Substantia nigra (tissue), 51 donors: ENCODE measurements at places on chromosomes 7 and 10.

DNA sequence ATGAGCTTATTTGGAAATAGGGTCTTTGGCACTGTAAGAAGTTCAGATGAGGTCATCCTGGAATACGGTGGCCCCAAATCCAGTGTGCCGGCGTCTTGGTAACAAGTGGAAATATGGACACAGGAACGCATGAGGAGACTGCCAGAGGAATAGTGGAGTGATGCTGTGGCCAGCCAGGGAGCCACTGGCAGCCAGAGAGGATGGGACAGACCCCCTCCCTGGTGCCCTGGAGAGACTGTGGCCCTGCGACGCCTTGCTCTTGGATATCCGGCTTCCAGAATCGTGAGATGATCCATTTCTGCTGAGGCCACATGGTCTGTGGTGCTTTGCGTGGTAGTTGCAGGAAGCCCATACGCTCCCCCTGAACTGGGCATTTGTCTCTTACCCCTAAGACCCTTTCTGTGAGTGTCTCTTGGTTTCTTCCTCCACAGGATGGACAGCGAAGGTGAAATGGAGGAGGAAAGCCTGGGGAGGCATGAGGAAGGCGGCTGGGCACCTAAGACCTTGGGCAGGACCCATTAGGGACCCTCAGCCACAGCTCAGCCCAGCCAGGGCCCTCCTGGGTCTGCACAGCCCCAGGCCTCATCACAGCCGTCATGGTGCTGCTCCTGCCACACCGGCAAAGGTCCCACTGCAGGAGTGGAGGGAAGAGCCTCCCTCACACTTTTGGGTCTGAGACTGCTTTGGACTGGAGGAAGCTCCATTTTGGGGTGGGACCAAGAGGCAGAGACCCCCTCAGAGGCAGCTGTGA, 53.6 kb downstream of the INSIG1 start:
- no peak for DNase-seq

GRCh38 chr7:32616625-32617024, 121.3 kb downstream of the AVL9 start:
- DNase-seq: no peak

GRCh38 chr10:35792291-35792690, 150.2 kb upstream of the FZD8 start:
- no peak for DNase-seq

GRCh38 chr7:44322631-44323363, 2.6 kb downstream of the CAMK2B start:
- DNase-seq: no peak

- no peak for DNase-seq
These were observed 1.5 kb downstream of the PCOLCE start for GRCh38 chr7:100603726-100604027.

DNA sequence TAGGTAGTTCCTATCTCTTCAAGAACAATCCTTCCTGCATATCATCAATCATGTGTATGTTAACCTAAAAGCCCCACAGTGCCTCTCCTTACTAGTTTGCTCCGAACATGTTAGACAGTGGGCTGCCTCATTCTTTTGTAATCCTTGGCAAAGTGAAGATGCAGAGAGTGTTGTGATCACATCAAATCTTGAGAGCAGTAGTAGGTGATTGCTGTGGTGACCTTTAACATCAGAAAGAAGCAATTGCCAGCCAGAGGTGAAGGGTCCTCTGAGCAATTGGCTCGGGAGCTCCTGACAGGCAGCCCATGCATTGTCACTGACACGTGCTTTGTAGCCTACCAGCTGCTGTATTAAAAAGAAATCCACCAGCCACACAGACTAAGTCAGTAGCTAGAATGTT, 19.6 kb upstream of the GSTK1 start:
- DNase-seq: no peak

DNA sequence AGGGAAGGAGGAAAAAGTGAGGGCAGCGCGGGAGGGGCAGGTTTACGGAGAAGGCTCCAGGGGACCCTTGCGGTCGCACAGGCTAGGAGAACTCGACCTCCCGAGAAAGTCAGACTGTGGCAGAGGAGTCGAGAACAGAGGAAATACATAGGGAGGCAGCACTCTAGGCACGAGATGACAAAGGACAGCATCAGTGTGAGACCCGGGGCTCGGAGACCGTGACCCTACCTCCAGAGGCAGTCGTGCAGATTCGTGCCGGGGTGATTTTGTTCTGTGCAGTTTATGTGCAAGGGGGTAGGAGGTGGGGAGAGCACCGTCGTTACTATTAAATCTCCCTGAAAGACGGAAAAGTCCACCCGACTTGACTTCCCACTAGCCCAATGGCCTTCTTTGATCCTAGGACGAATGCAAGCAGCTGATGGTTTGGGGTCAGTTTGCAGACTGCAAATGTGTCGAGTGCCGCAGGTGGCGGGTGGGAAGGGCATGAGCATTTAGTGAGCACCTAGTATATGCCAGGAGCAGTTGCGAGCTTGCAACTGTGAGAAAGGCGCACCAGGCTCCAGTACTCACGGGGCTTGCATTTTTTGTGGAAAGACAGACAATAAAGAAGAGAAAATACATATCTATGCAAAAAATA, 674 bp upstream of the OSBPL3 start:
- DNase-seq: no peak

GRCh38 chr10:132446661-132447445, 49.9 kb downstream of the PWWP2B start:
- no peak for DNase-seq

DNA sequence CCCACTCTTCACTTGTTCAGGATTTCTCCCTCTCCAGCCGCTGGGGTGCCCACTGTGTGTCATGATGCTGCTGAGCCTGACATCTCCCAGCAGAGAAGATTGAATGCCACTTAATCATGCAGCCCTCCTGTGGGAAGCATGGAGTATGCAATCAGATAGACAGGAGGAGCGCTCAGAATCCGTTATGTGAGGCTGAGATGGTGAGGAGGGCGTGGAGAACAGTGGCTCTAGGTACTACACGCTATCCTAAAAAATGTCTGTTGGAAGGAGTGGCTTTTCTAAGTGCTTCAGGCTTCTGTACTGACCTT, 334.3 kb downstream of the LRMDA start:
- DNase-seq: no peak

- DNase-seq: no peak
These were observed 222.2 kb downstream of the NEBL start for GRCh38 chr10:20674926-20675325.

DNA sequence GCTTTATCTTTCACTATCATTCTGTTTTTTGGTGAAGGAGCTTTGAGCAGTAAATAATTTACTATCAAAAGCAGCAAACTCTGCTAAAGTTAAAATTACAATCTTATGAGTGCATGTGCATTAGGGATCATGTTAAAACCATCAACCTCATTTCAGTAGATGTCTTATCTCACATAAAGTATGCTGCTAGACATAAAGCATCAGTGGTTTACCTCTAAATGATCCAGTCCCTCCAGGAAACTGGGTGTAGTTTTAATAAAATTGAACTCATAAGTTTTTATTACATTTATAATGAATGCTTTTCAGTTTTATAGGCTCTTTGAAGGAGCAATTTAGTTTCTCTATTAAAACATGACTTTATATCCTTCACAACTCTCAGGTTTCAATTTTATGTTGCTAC, 108.7 kb downstream of the LRRN3 start:
- no peak for DNase-seq

DNA sequence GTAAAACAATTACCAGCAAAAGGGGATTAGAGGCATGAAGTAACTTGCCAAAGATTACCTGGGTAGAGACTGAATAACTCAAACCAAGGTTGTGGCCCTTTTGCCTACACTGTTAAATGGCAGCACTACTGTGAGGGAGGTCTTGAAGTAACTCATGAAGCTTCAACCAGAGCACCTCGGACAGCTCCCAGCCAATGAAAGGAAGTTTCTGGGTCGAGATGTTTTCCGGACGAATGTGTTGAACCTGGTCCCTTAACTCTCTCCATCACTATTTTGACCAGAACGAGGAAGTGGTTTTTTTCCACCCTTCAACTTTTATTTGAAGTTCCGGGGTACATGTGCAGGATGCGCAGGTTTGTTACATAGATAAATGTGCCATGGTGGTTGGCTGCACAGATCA, 133.6 kb upstream of the PRKCQ start:
- no peak for DNase-seq

GRCh38 chr7:18503126-18503866, 7.7 kb downstream of the HDAC9 start:
- no peak for DNase-seq

- no peak for DNase-seq
These were observed 1.4 kb downstream of the MXI1 start for GRCh38 chr10:110208614-110209453.

GRCh38 chr10:103499881-103500280, 6.4 kb downstream of the NEURL1 start:
- no peak for DNase-seq

- DNase-seq: no peak
These were observed 832.1 kb downstream of the SORCS3 start for GRCh38 chr10:105473170-105473569.

GRCh38 chr10:113450046-113450804, 102.6 kb upstream of the HABP2 start:
- DNase-seq: no peak

- DNase-seq: no peak
These were observed 5.8 kb upstream of the METTL27 start for GRCh38 chr7:73847941-73848723.

GRCh38 chr7:103597606-103598005, 151.6 kb upstream of the SLC26A5 start:
- DNase-seq: no peak

GRCh38 chr10:73773152-73773879, 8.5 kb upstream of the CHCHD1 start:
- DNase-seq: no peak

DNA sequence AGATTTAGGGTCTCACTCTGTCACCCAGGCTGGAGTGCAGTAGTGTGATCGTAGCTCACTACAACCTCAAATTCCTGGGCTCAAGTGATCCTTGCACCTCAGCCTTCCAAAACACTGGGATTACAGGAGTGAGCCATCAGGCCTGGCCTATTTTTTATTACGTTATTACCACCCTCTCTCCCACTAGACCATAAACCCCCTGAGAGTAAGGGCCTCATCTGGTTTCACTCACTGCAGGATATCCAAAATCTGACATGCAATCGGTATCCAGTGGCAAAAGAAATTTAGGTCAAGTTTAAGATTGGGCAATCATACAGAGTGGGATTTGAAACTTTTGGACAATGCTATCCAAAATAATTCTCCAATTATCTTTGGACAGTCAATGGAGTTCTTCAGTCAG, 117.0 kb upstream of the NEBL start:
- DNase-seq: no peak
